ENCODE measurements at places on chromosomes 5 and 9.

DNA sequence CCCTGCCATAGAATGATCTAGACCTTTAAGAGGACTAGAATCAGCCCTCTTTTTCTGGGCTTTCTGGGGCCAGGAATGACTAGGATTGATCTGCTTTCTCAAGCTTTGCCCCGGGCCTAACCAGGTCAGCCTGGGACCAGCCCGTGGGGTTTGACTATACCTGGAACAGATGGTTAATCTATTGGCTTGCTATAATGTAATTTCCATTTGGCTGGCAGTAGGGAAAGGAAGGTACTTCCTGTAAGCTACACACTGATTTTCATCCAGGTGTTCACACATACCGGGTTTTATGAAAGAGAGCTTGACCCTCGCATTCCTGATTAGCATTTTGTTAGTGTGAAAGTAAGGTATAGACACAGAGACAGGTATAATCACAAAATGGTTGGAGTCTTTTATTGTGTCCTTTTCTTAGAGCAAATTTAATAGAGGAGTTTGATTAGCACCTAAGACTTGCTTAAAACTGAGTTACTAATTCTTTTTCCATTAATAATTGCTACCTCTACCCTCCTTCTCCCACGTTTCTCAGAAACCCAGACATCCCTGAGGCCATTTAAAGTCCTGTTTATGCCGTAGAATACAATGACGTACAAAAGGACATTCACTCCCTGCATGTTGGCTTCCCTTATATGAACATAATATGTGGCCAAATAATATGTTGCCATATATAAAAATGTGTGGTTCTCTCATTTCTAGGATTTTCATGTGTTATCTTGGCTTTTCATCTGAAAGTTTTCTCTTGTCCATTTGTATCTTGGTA, 17.3 kb downstream of the LNPEP start:
- no peak for DNase-seq

DNA sequence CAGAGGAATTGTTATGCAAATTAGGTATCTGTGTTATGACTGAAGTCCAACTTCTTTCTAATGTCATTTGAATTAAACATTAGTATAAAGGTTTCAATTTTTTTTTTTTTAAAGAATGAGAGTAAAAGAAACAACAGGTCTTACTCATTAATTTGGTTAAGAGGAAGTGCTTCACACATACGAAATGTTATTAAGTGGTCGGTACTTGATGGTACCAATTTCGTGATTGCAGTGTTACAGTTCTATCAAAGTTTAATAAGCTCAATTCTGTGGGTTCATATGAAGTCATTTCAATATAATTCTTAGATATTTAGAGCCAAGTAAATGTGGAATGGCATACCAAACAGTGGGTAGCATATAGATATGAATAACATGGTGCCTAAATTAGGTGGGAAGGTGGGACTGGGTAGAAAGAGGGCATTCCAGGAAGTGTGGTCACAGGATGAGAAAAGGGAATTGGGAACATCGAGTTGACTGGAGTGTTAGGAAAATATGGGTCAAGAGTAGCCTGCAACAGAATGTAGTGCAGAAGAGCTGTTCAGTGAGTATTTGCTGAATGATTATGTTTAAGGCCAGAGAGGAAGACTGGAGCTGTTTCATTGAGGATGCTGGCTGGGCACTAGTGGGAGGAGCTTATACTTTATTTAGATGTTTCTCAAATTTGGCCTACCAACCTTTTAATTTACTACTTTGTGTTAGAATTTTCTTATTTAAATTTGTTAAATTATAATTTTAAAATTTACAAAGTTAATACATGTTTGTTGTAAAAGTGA, 34.1 kb upstream of the DHFR start:
- DNase-seq = no peak

DNA sequence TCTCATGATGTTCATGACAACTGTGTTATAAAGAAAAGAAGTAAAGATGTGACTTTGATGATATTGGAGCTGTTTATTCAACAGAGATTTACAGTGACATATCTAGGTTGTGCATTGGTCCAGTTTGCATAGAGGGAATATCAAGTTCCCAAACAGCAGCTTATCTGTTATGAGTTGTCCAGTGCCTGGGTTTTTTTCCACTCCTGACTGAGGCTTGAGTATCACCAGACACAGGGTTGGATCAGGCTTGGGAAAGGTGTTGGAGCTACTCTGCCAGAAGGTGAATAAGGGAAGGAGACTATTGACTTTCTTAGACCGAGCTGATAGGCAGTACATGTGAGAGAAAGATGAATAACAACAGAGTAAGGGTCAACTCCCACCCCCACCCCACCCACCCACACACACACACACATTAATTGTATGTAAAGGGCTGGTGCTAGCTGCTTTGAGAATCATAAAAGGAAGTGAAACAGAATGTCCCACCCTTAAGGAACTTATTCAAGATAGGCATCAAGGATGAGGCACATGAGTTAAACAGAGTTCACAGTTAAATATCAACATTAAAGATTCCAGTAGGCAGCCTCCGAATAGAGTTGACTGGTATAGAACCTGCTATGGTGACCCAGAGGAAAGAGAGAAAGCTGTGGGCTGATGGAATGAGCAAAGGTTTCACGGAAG, 33.0 kb upstream of the RASGRF2 start:
- DNase-seq = no peak

GRCh38 chr5:163594951-163595350, 89.5 kb downstream of the MAT2B start:
- no peak for DNase-seq

- no peak for DNase-seq
Observed at GRCh38 chr9:114521846-114522245, 16.6 kb upstream of the WHRN start.

GRCh38 chr9:6055666-6056065, 40.2 kb upstream of the RANBP6 start:
- DNase-seq = no peak

DNA sequence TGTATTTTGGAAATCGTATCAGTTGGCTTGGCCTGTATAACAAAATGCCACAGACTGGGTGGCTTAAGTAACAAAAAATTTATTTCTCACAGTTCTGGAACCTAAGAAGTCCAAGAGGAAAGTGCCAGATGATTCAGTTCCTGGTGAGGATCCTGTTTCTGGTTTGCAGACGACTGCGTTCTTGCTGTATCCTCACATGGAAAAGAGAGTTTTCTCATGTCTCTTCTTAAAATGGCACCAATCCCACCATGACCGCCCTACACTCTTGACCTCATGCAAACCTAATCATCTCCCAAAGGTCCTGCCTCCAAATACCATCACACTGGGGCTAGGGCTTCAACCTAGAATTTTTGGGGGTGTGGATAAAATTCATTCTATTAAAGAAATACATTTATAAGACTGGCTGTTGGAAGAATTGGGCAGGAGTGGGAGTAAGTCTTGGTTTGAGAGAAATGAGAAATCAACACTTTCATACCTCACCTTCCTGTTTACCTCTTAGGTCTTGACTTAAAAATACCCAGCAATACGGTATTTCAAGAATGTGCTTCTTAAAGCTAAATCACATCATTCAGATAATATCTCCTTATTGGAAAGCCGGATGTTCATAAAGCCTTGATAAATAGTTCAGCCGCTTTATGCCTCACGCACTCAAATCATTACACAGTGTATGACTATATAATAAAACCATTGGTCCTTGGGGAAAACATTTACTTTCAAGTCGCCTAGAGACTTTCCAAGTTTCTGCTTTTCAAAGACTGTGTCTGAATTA, 28.7 kb downstream of the PTTG1 start:
- DNase-seq = no peak

DNA sequence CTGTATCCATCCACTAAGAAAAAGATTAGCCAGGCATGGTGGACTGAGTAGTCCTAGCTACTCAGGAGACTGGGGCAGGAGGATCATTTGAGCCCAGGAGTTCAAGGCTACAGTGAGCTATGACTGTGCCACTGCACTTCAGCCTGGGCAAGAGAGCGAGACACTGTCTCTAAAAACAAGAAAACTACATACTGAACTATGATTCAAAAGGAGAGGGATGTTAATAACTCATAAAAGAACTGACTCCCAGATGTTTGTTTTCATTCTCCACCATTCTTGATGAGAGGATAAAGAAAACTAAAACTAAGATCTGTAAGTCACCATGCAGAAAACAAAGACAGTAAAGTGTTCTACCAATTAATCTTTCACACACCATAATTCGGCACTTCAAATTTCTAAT, 53.5 kb downstream of the AUH start:
- DNase-seq = no peak
